ENCODE measurements at places on chromosomes 13 and 19. TPM values are rescaled to one million over a fixed set of nuclear protein-coding genes. Genes with fewer than 3 reads are reported as not detected.
A peak's percentile ranks its signal among the peaks of the same experiment; 100 is the strongest.

The SULT2B1 gene
- 253 TPM for total RNA-seq

GRCh38 chr19:19591133-19591825, 27.2 kb downstream of the PBX4 start:
- no peaks in the 10 kb centered on the region for H3K27me3 ChIP-seq
- peak overlapping the region; percentile 91 for H3K27ac ChIP-seq
- H3K4me1 ChIP-seq: peaks cover 28% of the 10 kb centered on the region
- peak overlapping the region; percentile 34 for H3K4me3 ChIP-seq
- no peak for DNase-seq

The CEACAM8 gene
- total RNA-seq: not detected

GRCh38 chr13:28340272-28340793, 154.6 kb downstream of the FLT1 start:
- no peak for DNase-seq
- H3K27ac ChIP-seq: no peak overlapping the region
- H3K36me3 ChIP-seq: no peaks in the 10 kb centered on the region
- H3K4me3 ChIP-seq: no peak overlapping the region

DNA sequence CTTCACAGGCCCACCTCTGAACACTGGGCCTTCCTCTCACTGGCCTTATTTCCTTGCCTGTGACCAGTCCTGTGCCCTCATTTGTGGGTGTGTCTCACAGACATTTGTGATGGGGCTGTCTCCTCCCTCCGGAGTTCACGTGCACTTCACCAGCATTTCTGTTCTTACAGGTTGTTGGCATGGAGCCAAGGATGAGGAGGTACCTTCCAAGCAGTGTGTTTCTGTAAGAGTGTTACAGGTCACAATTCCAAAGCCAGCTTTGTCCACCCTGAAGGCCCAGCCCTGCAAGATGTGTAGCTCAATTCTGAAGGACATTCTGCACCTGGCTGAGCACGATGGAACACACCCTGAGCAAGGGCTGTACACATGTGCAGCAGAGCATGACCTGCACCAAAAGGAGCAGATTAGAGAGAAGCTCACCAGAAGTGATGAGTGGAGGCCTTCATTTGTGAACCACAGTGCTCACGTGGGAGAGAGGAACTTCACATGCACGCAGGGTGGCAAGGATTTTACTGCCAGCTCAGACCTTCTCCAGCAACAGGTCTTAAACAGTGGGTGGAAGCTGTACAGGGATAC, 8.1 kb downstream of the ZNF749 start:
- DNase-seq: no peak
- no peaks in the 10 kb centered on the region for H3K27me3 ChIP-seq
- no peak overlapping the region for H3K27ac ChIP-seq
- no peak overlapping the region for H3K4me3 ChIP-seq
- no peaks in the 10 kb centered on the region for H3K4me1 ChIP-seq
- peaks cover 12% of the 10 kb centered on the region for H3K36me3 ChIP-seq

GRCh38 chr13:112781287-112781686, 91.4 kb downstream of the ATP11A start:
- no peaks in the 10 kb centered on the region for H3K36me3 ChIP-seq
- DNase-seq: no peak
- no peak overlapping the region for H3K4me3 ChIP-seq
- H3K27me3 ChIP-seq: no peaks in the 10 kb centered on the region
- H3K4me1 ChIP-seq: peaks cover 34% of the 10 kb centered on the region

The CPB2 gene
- not detected for total RNA-seq

GRCh38 chr19:16446724-16447368, 24.9 kb downstream of the EPS15L1 start:
- peak overlapping the region; percentile 36 for H3K27ac ChIP-seq
- no peak overlapping the region for H3K4me3 ChIP-seq
- H3K4me1 ChIP-seq: peaks cover 17% of the 10 kb centered on the region
- H3K36me3 ChIP-seq: no peaks in the 10 kb centered on the region
- H3K27me3 ChIP-seq: no peaks in the 10 kb centered on the region
- DNase-seq: peak; percentile 36

GRCh38 chr19:3296446-3296845, 69.9 kb upstream of the NFIC start:
- DNase-seq: no peak
- no peaks in the 10 kb centered on the region for H3K27me3 ChIP-seq
- H3K4me3 ChIP-seq: no peak overlapping the region
- H3K27ac ChIP-seq: no peak overlapping the region
- H3K4me1 ChIP-seq: no peaks in the 10 kb centered on the region

DNA sequence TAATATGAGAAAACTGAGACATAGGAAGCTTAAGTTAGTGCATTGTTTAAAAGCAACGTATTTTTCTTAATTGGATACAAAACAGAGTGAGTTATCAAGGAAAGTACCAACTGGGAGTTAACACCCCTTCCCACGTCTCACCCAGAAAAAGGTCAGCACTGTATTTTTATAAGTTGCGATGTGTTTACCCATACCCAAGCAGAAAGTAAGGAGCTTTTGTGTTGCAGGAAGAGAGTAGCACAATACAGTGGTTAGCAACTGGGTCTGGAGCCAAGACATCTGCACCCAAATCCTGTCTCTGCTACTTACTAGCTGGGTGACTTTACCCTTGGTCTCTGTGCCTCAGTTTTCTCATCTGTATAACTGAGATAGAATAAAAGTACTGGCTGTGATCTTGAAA, 34.3 kb downstream of the FAM216B start:
- H3K4me3 ChIP-seq: no peak overlapping the region
- DNase-seq: no peak
- no peaks in the 10 kb centered on the region for H3K36me3 ChIP-seq
- H3K27me3 ChIP-seq: no peaks in the 10 kb centered on the region
- H3K27ac ChIP-seq: no peak overlapping the region

The ZNF230 gene
- total RNA-seq: 1.3 TPM

- H3K27ac ChIP-seq: peak overlapping the region; percentile 98
- H3K36me3 ChIP-seq: no peaks in the 10 kb centered on the region
- no peak for DNase-seq
- no peaks in the 10 kb centered on the region for H3K27me3 ChIP-seq
- H3K4me3 ChIP-seq: peak overlapping the region; percentile 96
These were observed 989 bp downstream of the ZNF766 start for GRCh38 chr19:52270266-52270885.

GRCh38 chr19:1063030-1063908, 3.7 kb upstream of the ARHGAP45 start:
- H3K27ac ChIP-seq: no peak overlapping the region
- no peaks in the 10 kb centered on the region for H3K36me3 ChIP-seq
- H3K27me3 ChIP-seq: peaks cover 40% of the 10 kb centered on the region
- no peak for DNase-seq
- no peak overlapping the region for H3K4me3 ChIP-seq
- H3K4me1 ChIP-seq: peaks cover 41% of the 10 kb centered on the region

GRCh38 chr13:52743569-52743968, 3.9 kb upstream of the CNMD start:
- H3K27ac ChIP-seq: no peak overlapping the region
- no peaks in the 10 kb centered on the region for H3K4me1 ChIP-seq
- no peaks in the 10 kb centered on the region for H3K36me3 ChIP-seq
- DNase-seq: no peak
- H3K27me3 ChIP-seq: peaks cover 59% of the 10 kb centered on the region
- H3K4me3 ChIP-seq: no peak overlapping the region

GRCh38 chr13:32446773-32447465, 19.0 kb upstream of the N4BP2L1 start:
- H3K27me3 ChIP-seq: no peaks in the 10 kb centered on the region
- DNase-seq: no peak
- no peak overlapping the region for H3K27ac ChIP-seq

The SLC10A2 gene
- total RNA-seq: not detected

DNA sequence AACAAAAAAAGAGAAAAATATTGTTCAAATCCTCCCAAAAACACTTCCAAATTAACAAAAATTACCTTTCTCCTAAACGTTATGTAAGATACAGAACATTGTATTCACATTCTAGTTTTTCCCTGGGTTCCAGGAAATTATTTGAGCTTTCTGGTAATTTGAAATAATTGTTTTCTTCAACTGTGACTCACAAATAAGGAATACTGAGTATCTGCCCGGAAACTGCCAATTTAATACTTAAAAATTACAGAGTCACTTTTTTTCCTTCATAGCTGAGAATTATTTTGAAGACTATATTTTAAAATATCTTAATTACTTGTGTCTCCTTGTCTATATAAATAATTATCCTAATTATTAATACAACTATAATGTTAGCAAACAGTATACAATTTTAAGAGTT, 709.0 kb upstream of the ARGLU1 start:
- no peaks in the 10 kb centered on the region for H3K4me1 ChIP-seq
- H3K27me3 ChIP-seq: no peaks in the 10 kb centered on the region
- no peaks in the 10 kb centered on the region for H3K36me3 ChIP-seq
- DNase-seq: no peak

DNA sequence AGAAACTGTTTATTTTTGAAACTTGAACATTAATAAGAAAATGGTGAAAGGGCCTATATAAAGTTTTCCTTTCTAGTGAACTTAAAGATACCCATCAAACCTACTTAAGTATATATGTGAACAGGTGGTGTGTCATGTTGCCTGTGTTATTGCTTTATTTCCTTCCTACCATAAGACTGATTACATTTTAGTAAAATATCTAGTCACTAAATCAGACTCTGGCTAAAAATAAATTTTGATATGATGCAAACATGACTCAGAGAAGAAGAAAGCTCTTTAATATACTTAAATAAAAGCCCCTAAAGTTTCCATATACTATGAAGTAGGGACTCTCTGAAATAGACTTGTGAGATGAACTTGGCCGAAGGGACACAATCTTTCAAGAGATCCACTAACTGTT, 35.1 kb upstream of the FBXL3 start:
- H3K27me3 ChIP-seq: no peaks in the 10 kb centered on the region
- DNase-seq: no peak
- H3K36me3 ChIP-seq: peaks cover 98% of the 10 kb centered on the region
- H3K4me3 ChIP-seq: no peak overlapping the region

The GFY gene
- not detected for total RNA-seq

GRCh38 chr13:36214163-36214921, at the start of gene SOHLH2:
SOHLH2 (minus strand) TSS chr13:36214556; CDS start chr13:36214526, 30 bp downstream.
- no peak for DNase-seq
- no peak within 1 kb of the TSS for H3K4me3 ChIP-seq
- H3K4me1 ChIP-seq: no peaks in the 10 kb centered on the region
- H3K27ac ChIP-seq: no peak within 1 kb of the TSS

- no peak overlapping the region for H3K4me3 ChIP-seq
- no peaks in the 10 kb centered on the region for H3K27me3 ChIP-seq
- H3K27ac ChIP-seq: no peak overlapping the region
- DNase-seq: no peak
These were observed 212.8 kb upstream of the KLF12 start for GRCh38 chr13:74346960-74347359.

- H3K36me3 ChIP-seq: no peaks in the 10 kb centered on the region
- H3K4me3 ChIP-seq: peak overlapping the region; percentile 53
- peaks cover 22% of the 10 kb centered on the region for H3K4me1 ChIP-seq
- peaks cover 9% of the 10 kb centered on the region for H3K27me3 ChIP-seq
These were observed 8.6 kb downstream of the C19orf81 start for GRCh38 chr19:50657712-50658440.

The GJA3 gene
- 0.85 TPM for total RNA-seq

DNA sequence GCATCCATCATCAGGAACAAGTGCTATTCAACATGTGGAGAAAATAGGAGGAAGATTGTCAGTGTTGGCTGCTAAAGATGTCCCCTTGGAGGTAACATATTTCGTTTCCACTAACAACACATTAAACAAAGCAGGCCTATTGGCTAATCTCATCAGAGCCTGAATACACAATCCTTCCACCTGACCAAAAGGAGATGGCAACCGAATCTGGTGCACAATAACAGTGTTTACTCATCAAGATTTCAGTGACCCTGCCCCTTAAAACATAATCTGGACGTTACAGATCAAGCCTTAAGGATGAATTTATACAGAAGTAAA, 582.5 kb downstream of the EFNB2 start:
- H3K36me3 ChIP-seq: no peaks in the 10 kb centered on the region
- DNase-seq: no peak
- no peaks in the 10 kb centered on the region for H3K27me3 ChIP-seq

GRCh38 chr19:56085571-56086275, 35.4 kb downstream of the ZNF787 start:
- no peak for DNase-seq
- peaks cover 25% of the 10 kb centered on the region for H3K4me1 ChIP-seq
- no peak overlapping the region for H3K27ac ChIP-seq
- H3K4me3 ChIP-seq: no peak overlapping the region
- peaks cover 4% of the 10 kb centered on the region for H3K36me3 ChIP-seq

The WASF3 gene
- 2.6 TPM for total RNA-seq

- DNase-seq: no peak
- H3K4me3 ChIP-seq: peak overlapping the region; percentile 35
- peaks cover 13% of the 10 kb centered on the region for H3K36me3 ChIP-seq
- peak overlapping the region; percentile 89 for H3K27ac ChIP-seq
- H3K4me1 ChIP-seq: peaks cover 18% of the 10 kb centered on the region
These were observed 1.0 kb downstream of the AXL start for GRCh38 chr19:41219924-41220567.

Data from esophagus squamous epithelium (tissue), 5 donors.